ENCODE measurements at places on chromosomes 5 and 9. TPM values are rescaled to one million over a fixed set of nuclear protein-coding genes. Genes with fewer than 3 reads are reported as not detected.

DNA sequence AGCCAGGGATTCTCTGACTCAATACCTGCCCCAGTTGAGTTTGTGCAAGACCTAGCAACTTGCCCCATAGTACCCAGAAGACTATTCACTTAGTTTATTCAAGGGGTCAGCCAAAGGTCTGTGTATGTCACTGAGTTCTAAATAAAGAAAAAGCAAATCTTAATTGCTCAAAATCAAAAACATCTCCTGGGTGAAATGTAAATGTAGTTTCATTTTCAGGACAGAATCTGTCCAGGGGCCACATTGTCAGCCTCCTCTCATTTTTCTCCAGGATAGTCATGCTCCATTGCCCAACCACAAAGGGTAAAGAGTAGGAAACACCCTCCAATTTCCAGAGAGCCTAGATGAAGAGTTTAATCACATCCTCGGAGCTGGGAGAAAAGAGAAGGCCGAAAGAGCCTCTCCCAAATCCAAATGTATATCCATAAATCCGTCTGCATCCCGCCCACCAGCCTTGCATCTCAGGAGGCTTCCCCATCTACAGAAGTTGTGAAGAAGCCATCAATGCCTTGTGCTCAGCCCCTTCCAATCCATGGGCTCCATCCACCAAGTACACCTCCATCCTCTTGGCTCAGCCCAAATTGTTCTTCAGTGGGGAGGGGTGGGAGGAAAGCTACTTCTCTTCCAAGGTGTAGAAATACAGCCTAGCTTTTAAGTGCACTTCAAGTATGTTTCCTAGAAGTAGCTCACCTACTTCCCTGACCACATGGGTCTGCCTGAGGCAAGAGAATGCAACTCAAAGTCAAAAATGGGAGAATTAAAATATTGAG, 26.9 kb downstream of the ADAM19 start:
- DNase-seq = peak; percentile 97

GRCh38 chr5:137308311-137308710, 190.8 kb downstream of the SPOCK1 start:
- peak; percentile 30 for DNase-seq

DNA sequence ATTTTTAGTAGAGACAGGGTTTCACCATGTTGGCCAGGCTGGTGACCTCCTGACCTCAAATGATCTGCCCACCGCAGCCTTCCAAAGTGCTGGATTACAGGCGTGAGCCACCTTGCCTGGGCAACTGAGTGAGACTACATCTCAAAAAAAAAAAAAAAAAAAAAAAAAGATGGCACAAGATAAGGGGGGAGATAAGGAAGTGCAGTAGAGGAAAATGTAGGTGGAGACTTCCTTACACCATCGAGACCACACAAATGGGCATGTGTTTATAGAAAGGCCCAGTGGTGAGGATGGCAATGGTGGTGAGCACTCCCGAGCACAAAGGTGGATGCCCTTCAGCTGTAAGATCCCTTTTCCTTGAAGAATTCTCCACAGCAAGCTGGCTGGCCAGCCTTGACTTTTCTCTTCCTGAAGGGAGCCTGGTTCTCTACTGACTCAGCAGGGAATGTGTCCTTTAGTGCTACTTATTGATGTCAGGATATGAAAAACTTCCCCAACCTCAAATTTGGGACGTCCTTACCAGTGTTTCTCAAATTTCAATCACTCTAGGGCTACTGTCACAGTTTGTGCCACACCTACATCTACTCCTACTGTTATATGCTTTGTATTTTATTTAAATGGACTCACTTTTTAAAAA, 28.2 kb downstream of the ERGIC1 start:
- no peak for DNase-seq

DNA sequence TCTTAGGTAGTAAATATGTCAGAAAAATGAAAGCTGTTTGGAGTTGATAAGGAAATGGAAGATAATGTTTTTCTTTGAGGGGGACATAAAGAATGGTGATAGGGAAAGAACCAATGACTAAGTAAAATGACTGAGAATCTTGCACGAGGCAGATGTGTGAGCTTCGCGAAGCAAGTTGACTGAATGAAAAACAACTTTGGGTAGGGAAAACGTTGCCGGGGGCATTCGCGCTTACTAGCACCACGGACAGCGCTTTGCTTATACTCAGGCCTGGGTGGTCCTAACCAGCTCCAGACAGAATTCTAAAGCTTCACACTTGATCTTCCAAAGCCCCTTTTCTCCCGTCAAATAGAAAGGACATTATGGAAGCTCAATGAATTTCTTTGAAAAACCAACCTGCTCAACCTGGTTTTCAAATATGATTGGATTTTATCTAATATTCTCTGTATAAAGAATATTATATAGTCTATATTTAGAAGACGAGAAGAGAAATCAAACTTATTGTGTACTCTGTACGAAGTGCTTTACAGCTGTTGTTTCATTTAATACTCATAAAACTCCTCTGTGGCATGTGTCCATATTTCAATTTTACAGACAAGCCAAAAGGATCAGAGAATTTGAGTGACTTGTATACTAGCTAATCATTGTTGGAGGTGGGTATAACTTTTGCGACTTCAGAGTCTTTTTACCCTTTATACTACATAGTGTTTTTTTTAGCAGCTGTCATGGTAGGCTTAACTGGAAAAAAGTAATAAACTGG, 1.9 kb upstream of the CDKN2B start:
- DNase-seq = peak; percentile 57

- DNase-seq = peak; percentile 36
These were observed 48.2 kb downstream of the CDK5RAP2 start for GRCh38 chr9:120531683-120532300.

- no peak for DNase-seq
These were observed 22.3 kb downstream of the LPCAT1 start for GRCh38 chr5:1501372-1502045.

DNA sequence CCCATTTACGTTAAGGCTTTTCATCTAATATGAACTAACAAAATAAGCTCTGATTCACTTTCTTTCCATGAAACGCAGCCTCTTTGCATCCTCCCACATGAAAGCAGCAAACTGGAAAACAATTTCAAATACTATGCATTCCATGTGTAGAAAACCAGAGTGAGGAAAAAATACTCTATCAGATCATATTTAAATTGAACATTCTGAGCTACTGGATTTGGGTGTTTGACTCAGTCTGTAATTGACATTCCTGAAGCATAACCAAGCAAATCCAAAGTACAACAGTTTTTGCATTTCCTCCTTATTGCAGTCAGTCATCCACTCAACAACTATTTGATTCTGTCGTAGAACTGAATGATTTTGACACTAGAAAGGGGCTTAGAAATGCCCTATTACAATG, 399.1 kb upstream of the NMUR2 start:
- DNase-seq = no peak

DNA sequence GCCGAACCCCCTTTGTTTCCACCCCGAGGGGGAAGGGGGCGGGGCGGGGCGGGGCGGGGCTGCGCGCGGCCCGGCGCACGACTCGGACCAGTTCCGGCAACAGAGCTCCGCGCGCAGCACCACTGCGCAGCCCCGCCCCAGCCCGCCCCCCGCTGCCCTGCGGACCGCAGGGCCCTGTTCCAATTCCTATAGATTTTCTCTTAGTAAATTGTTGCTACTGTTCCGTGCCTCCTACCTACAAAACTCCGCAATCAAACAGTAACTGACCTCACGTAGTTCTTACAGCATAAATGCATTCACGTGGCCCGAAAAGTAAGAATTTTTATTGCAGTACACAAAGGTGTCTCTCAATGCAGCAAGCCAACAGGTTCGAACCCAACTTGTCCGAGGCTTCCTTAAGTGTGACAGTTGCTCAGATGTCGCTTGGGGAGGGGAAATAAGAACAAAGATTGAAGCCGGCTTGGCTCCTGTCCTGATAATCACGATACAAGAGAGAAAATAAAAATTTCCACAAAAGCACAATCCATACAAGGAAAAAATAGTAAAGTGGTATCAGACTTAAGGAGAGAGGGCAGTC, 1.2 kb upstream of the RNF38 start:
- peak; percentile 62 for DNase-seq

- DNase-seq = peak; percentile 1
These were observed 131.6 kb upstream of the TRPM3 start for GRCh38 chr9:71253011-71253410.

GRCh38 chr5:66805514-66806430, 209.6 kb downstream of the MAST4 start:
- DNase-seq = no peak

- DNase-seq = no peak
These were observed 375.0 kb downstream of the MAN2A1 start for GRCh38 chr5:110064603-110065268.

GRCh38 chr9:122029898-122030297, 63.2 kb downstream of the TTLL11 start:
- DNase-seq = no peak

The ASPN gene
- total RNA-seq = 65.8 TPM

The DND1 gene
- total RNA-seq = not detected

The LCN1 gene
- total RNA-seq = not detected
